ENCODE measurements at places on chromosomes 7 and 10. TPM values are rescaled to one million over a fixed set of nuclear protein-coding genes. Genes with fewer than 3 reads are reported as not detected.

The TBX20 gene
- 8.6 TPM for total RNA-seq

The PCDH15 gene
- total RNA-seq = under 0.01 TPM

The PDE1C gene
- 0.74 TPM for total RNA-seq

The COL28A1 gene
- 0.32 TPM for total RNA-seq

The SPDYE16 gene
- not detected for total RNA-seq

The AOC1 gene
- total RNA-seq = not detected

The FAM149B1 gene
- 32.4 TPM for total RNA-seq

The TRIM56 gene
- total RNA-seq = 14.3 TPM

The SLC39A12 gene
- total RNA-seq = not detected

The ZNF804B gene
- not detected for total RNA-seq

The GSTO2 gene
- 2.6 TPM for total RNA-seq

The FOXP2 gene
- 1.2 TPM for total RNA-seq

The ENO4 gene
- total RNA-seq = 0.05 TPM

The CHRM2 gene
- total RNA-seq = 6.2 TPM

The CCDC136 gene
- 11.4 TPM for total RNA-seq

The NODAL gene
- total RNA-seq = not detected

The GNAT3 gene
- not detected for total RNA-seq

The HBP1 gene
- 64.5 TPM for total RNA-seq

The PLCE1 gene
- total RNA-seq = 1.1 TPM

The CUX1 gene
- 140 TPM for total RNA-seq

The C10orf53 gene
- total RNA-seq = not detected

The ERVW-1 gene
- total RNA-seq = not detected

The MOGAT3 gene
- total RNA-seq = not detected

The OR2A1 gene
- under 0.01 TPM for total RNA-seq

The EFCAB10 gene
- total RNA-seq = not detected

The PIP gene
- not detected for total RNA-seq

The SEMA3C gene
- total RNA-seq = 455 TPM

The TUBB8 gene
- total RNA-seq = not detected

The TMEM225B gene
- total RNA-seq = 0.89 TPM

The TMEM270 gene
- not detected for total RNA-seq

The TACC2 gene
- 7.8 TPM for total RNA-seq

The OPN1SW gene
- not detected for total RNA-seq

The PTPRZ1 gene
- total RNA-seq = not detected

The ADAM8 gene
- 1.2 TPM for total RNA-seq

The ITIH5 gene
- 0.30 TPM for total RNA-seq

The HTR5A gene
- total RNA-seq = not detected

The THSD7A gene
- total RNA-seq = 0.30 TPM

The TSPAN13 gene
- 71.3 TPM for total RNA-seq

The NAT16 gene
- not detected for total RNA-seq

The CPEB3 gene
- total RNA-seq = 0.92 TPM

The RNF133 gene
- 0.74 TPM for total RNA-seq

The SEMA3E gene
- total RNA-seq = 0.18 TPM

The FAM25G gene
- total RNA-seq = not detected

The NEUROG3 gene
- total RNA-seq = not detected

The C10orf67 gene
- not detected for total RNA-seq

The LIPK gene
- total RNA-seq = not detected

The LMBR1 gene
- 51.7 TPM for total RNA-seq

The PAPOLB gene
- not detected for total RNA-seq

The RPEL1 gene
- total RNA-seq = not detected

The ANXA8L1 gene
- 2.9 TPM for total RNA-seq

The RTKN2 gene
- 0.89 TPM for total RNA-seq

The NPSR1 gene
- not detected for total RNA-seq

The SLC35G1 gene
- 3.9 TPM for total RNA-seq

The TDRD1 gene
- total RNA-seq = not detected

The DENND11 gene
- total RNA-seq = 6.8 TPM

The CPA2 gene
- total RNA-seq = not detected

The CNPY1 gene
- total RNA-seq = not detected

The POLR2J gene
- total RNA-seq = 16.1 TPM

All from smooth muscle cell of the umbilical artery (primary cell).